ENCODE measurements at places on chromosomes 4 and X.

DNA sequence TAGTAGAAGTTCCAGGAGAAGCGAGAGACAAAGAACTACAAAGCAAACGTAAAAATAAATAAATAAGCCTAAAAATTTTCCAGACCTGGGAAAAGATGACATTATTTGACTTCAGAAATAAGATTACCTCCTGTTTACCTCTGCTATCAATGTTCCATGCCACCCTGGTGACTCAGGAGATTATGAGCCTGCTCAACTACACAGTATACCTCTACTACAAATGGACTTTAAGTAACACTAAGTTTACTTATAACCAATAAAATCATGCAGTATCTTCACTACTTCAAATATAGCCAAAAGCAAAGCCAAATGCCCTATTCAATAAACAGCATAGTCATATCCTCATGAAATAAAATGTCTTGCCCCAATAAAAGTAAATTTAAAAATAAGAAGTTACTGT, 105.4 kb downstream of the CYLC1 start:
- no peak for DNase-seq

- DNase-seq: peak; percentile 79
Measured at GRCh38 chrX:150913511-150913910, 15.0 kb upstream of the CD99L2 start.

- DNase-seq: peak; percentile 6
Measured at GRCh38 chr4:109472343-109472761, 38.7 kb downstream of the SEC24B start.

- DNase-seq: no peak
Measured at GRCh38 chr4:178329226-178329872, 887.1 kb upstream of the AGA start.

DNA sequence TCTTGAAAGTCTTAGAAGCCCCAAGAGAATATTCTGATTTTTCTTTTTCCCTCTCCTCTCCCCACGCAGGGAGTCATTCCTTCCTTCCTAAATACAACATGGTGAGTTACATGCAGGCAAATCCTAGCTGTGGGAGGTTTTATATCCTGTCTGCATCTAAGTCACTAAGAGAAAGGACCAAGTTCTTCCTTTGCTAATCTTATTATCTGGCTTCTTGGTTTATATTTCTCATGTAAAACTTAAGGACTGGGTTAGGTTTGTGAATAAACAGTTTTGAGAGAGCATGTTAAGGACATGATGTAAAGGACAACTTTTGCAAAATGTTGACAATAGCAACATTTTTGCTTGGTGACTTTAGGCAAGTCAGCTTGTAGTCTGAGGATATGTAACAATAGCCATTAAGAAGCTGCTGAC, 5.1 kb upstream of the CXCL9 start:
- peak; percentile 12 for DNase-seq

DNA sequence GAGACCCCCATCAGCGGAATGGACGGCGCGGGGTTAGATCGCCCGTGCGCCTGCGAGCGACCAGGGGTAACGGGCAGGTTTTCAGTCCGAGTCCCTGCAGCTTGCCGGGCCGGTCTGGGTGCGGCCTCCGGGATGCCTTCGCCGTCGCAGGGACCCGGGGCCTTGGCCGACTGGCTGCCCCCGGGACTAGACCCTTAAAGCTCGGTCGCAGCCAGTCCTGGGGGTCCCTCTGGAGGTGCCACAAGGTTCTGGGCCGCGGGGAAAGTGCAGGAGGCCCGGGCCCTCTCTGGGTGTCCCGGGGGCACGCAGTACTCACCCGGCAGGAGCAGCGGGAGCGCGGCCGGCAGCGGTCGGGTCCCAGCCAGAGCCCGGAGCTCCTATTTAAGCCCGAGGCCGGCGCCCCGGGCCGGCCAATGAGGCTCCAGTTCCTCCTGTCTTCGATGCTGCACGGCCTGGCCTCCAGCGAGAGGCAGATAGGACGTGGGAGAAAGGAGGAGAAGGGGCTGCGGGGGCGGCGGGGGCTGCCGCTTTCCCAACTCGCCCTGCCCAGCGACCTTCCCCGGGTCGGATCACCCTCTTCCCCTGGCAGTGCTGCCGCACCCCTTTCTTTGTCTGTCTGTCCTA, at the start of gene SPON2:
Gene SPON2 (minus strand): TSS at position 356 of the 624 bp plus-strand sequence.
- DNase-seq: no peak

DNA sequence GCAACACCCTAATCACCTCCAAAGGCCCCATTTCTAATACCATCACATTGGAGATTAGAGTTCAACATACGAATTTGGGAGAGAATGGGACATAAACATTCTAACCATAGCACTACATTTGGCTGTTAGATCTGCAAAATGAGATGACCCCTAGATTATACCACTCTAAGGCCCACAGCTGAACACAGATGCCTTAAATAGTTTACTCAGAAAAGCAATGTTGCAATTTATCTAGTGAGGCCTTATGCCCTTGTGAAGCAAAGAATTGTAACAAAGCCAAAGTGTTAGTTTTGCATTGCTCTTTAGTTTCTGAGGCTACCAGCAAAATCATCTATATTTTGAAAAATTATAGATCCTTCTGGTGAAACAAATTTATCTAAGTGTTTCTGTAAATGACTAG, 31.6 kb upstream of the ARHGEF6 start:
- DNase-seq: peak; percentile 14

All from fibroblast of skin of scalp (primary cell).